ENCODE measurements at places on chromosomes 6 and 20.

- no peak for DNase-seq
Observed at GRCh38 chr20:36975099-36975818, 23.8 kb upstream of the SAMHD1 start.

- DNase-seq = no peak
Observed at GRCh38 chr6:151689499-151690201, 117.8 kb upstream of the ESR1 start.

DNA sequence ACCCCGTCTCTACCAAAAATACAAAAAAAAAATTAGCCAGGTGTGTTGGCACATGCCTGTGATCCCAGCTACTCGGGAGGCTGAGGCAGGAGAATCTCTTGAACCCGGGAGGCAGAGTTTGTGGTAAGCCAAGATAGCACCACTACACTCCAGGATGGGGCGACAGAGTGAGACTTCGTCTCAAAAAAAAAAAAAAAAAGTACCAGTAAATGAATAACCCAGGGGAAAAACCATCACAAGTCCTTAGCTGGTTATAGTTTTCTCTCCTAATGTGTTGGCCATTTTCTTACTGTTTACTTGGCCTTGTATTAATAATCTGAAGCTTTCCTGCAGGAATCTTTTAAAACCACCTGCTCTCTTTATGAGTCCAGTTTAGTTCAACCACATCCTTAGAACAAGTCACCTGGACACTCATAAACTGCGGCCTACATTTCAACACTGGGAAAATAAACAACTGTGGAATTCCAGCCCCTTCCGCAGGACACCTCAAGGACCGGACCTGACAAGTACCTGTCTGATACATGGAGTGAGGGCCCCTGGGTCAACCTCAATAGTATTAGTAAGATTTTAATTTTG lies 102.6 kb downstream of the ATP9A start:
- DNase-seq = no peak

GRCh38 chr6:13026557-13026956 lies 301.8 kb downstream of the TBC1D7 start:
- no peak for DNase-seq

- peak; percentile 30 for DNase-seq
Observed at GRCh38 chr6:82589509-82590206, 226.0 kb downstream of the TPBG start.

DNA sequence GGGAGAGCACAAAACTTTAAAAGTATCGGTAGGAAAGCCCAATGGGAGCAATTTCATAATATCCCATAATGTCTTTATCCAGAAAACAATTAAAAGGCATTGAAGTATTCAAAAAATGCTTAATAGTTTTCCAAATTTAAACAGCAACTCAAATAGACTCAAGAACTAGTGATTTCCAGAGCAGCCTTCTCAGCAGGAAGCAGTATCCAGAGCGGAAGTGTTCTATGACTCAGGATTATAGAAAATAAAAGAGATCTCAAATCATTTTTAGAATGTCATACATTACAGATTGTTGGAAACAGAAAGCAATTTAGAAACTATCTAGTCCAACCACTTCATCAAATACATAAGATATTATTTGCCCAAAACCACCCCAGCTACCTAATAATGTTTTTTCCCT lies 79.3 kb downstream of the COL12A1 start:
- no peak for DNase-seq

GRCh38 chr20:45297786-45298497 lies 8.7 kb upstream of the RBPJL start:
- DNase-seq = no peak

- no peak for DNase-seq
Observed at GRCh38 chr20:4811257-4811656, 89.5 kb downstream of the PRND start.

GRCh38 chr20:34397096-34397495 lies 34.0 kb downstream of the ITCH start:
- no peak for DNase-seq

DNA sequence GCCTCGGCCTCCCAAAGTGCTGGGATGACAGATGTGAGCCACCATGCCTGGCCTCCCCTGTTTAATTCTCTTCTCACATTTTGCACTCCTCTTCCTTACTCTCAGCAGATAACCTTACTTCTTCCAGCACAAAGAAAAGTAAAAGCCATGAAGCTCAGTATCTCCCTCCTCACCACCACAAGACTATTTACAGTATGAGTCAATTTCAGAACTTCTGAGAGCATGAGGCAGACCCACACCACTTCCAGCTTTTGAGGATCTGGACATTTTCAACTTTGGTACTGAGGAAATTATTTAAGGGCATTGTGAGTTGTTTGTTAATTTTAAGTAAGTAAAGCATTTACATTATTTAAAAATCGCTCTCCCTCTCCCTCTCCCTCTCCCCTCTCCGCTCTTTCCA lies 8.0 kb upstream of the SNX3 start:
- DNase-seq = no peak

DNA sequence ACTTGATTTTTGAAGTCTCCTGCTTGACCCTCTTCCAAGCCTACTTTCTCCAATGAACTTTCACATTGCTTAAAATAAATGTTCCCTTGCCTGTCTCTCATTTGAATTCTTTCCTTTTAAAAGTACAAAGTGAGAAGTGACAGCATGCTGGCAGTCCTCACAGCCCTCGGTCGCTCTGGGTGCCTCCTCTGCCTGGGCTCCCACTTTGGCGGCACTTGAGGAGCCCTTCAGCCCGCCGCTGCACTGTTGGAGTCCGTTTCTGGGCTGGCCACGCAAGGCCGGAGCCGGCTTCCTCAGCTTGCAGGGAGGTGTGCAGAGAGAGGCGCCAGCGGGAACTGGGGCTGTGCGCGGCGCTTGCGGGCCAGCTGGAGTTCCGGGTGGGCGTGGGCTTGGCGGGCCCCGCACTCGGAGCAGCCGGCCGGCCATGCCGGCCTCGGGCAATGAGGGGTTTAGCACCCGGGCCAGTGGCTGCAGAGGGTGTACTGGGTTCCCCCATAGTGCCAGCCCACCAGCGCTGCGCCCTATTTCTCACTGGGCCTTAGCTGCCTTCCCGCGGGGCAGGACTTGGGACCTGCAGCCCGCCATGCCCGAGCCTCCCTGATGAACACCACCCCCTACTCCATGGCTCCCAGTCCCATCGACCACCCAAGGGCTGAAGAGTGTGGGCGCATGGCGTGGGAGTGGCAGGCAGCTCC lies 31.9 kb downstream of the SERPINB6 start:
- DNase-seq = no peak

All from AG20443 (cell line).